RWPE1 (cell line): ENCODE measurements at places on chromosomes 5 and 9.

DNA sequence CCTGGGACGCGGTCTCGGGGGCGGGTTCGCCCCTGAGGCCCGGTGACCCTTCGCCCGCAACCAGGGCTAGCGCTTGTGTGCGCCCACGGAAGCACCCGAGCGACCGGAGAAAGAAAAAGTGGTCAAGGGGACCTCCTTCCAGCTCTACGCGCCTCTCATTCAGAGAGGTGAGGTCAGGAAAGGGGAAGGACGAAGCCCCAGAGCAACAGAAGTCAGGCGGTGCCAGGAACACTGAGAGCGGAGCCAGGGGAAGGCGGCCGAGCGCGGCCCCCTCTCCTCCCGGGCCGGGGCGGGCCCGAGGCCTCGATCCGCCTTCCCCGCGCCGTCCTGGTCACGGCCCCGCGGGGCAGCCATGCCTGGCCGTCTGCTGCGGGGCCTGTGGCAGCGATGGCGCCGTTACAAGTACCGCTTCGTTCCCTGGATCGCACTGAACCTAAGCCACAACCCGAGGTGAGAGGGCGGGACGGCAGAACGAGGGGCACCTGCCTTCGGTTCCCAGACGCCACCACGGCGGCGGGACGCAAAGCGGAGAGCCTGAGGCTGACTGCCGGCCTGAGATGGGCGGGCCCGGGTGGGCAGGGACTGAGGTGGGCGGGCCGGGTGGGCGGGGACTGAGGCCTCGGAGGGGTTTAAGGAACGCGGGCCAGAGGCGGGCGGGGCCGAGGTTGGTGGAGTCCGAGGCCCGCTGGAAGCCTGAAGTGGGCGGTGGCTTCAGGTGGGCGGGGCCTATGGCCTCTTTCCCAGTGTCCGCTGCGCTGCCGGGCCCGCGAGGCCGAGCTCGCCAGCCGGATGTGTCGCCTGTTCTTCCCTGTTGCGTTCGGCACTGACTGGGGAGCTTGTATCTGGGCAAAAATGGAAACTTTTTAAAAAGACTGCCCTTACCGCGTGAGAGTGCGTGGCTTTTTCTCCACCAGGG is at the start of gene SETD9:
SETD9 (plus strand) TSS at position 303 of the 916 bp plus-strand sequence; CDS start at position 353, 50 bp downstream.
- peak; percentile 99 for DNase-seq

DNA sequence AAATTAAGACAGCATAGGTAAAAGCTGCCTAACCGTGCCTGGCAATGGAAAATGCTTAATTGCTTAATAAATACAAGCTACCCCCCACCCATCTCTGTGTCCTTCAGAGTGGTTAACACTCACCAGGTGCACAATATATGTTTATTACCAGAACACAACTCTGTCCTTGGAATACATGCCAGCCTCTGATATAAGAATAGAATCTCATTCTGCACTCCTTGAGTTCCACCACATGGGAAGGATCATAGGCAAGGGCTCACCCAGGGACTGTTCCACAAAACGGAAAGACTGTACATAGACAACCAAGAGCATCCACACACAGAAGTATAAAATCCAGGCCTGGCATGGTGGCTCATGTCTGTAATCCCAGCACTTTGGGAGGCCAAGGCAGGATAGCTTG is 91.4 kb downstream of the STRBP start:
- no peak for DNase-seq

GRCh38 chr5:14114615-14115251 is 28.4 kb upstream of the TRIO start:
- no peak for DNase-seq

GRCh38 chr9:12777121-12778022 is 2.6 kb downstream of the LURAP1L start:
- DNase-seq, result no peak

GRCh38 chr5:33772380-33772897 is 119.4 kb downstream of the ADAMTS12 start:
- DNase-seq, result peak; percentile 18
